ENCODE measurements at places on chromosomes 7 and 10.

DNA sequence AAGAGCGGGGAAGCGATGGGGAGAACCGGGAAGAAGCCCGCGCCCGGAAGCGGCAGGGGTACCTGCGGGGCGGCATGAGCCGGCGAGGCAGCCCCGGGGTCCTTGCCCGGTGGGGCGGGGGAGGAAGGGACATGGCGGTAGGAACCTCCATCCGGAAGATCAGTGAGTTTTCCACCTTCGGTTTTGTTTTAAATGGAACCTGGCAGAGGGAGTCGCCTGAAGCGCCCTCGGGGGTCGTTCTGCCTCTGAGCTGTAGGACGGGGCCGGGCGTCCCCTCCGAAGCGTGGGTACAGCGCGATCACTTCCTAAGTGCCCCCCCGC, 471 bp downstream of the PFKP start:
- no peak for DNase-seq

- DNase-seq, result no peak
Measured at GRCh38 chr10:44125879-44126278, 259.0 kb downstream of the CXCL12 start.

DNA sequence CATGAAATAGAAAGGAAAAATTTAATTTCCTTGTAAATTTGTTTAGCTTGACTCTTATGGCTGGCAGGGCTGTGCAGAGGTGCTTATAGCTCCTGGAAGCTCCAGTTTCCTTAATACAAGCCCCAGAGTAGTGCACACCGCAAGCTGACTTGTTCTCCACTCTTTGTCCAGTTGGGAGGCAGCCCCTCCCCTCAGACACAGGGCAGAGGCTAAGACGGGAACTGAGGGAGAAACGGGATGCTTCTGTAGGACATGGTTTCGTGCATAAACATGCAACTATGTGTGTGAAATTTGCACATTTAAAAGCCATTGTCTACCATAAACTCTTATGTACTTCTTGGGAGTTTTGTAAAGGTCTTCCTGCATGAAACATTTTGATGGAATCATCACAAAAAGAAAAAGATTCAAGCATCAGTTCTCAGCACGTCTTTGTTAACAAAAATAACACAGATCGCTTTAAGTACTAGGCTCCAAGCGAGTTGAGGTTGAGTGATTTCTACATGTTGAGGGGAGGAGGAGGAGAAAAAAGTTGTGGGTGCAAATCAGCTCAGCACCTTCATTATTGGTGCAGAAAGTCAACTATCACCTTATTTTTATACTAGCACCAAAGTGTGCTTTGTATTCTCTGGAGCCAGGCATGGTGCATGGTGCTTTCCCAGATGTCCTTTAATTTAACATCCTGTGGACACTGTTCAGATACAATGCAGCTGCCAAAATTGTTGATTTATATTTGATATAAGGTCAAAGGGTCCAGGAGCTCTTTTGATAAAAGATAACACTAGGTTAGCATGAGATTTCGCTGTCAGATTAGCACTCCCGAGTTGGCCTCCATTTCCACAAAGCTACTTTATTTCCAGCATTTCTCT, 124.5 kb downstream of the CHN2 start:
- no peak for DNase-seq

GRCh38 chr10:133154996-133155778, 4.8 kb upstream of the KNDC1 start:
- no peak for DNase-seq

DNA sequence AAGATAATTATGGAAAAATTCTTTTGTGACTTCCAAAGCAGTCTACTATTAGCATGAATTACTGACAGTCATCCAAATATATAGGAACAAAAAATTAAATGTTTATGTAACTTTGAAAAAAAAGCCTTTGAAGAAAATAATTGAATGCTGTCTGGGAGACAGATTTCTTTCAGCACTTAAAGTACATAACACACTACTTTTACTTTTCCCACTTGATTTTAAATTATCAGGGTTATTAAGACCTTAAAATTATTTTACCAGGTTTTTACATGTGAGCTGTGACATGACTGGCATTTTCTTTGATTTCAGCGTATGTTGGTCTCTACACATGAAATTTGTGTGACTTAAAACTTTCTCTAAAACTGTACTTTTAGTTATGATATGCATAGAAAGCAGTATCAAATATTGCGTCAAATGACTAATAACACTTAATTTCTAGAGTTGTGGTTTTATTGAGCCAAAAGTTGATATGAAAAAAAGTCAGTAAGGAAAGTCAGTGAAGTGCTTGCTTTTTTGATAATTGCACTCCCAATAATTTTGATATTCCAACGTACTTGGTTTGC, 3.1 kb downstream of the PTEN start:
- DNase-seq, result no peak

GRCh38 chr7:23523486-23524075, 8.2 kb downstream of the TRA2A start:
- no peak for DNase-seq

GRCh38 chr10:116194061-116194460, 78.9 kb downstream of the GFRA1 start:
- DNase-seq, result no peak

GRCh38 chr10:1268831-1269230, 212.6 kb downstream of the WDR37 start:
- no peak for DNase-seq

DNA sequence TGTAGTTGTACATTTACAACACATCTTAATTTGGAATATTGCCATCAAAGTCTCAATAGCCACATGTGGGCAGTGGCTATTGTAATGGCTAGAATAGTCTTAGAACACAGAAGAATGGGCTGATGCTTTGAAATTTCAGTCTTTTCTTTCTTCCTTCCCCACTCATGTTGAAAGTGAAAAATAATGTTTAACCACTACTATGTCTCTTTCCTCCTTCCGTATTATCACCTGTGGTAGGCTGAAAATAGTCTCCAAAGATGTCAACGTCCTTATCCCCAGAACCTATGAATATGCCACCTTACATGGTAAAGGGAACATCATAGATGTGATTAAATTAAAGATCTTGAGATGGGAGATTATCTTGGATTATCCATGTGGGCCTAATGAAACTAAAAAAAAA, 154.0 kb downstream of the SUGCT start:
- no peak for DNase-seq

DNA sequence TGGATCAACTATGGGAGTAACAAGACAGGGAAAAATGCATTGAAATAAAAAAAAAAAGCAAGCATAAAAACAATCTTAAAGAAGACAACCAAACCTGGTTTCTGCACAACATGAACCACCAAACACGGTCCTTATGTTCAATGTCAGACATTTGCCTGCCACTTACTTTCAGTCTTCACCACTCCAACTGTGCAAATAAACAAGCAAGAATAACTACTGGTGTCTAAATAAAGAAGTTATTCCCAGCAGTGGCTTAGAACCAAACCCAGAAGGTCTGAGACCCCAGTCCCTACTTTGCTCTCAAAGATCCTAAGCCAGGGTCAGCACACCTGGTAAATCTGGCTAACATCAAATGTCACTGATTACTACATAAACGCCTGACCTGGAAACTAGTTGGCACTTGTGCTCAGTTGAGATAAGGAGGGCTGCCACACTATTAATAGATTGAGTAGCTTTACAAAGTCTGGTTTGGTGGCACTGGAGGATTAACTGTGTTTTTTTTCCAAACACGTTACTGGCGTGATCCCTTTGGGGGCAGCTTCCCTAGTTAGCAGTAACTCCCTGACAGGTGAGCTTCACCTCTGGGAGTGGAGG, 62.7 kb upstream of the ABLIM1 start:
- DNase-seq, result no peak

- no peak for DNase-seq
Measured at GRCh38 chr10:15636446-15636845, 83.3 kb downstream of the ITGA8 start.

DNA sequence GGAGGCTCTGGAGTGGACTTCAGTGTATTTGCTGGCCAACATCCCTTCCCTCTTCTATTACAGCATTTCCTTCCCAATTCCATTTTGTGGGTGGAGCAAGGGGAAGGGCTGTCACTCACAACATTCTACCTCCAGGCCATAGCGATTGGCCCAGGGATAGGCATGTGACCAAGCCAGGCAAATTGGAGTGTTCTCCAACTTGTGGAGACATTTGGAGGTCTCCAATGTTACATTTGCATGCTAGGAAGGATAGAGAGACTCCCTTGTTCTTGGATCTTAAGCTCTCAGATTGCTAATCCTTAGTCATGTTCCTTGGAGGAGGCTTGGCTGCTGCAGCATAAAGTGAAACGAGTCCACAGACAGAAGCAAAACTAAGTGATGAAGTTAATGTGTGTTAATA, 95.6 kb upstream of the KIF5B start:
- DNase-seq, result no peak

- peak; percentile 10 for DNase-seq
Measured at GRCh38 chr10:59708816-59709394, 745 bp downstream of the SLC16A9 start.

DNA sequence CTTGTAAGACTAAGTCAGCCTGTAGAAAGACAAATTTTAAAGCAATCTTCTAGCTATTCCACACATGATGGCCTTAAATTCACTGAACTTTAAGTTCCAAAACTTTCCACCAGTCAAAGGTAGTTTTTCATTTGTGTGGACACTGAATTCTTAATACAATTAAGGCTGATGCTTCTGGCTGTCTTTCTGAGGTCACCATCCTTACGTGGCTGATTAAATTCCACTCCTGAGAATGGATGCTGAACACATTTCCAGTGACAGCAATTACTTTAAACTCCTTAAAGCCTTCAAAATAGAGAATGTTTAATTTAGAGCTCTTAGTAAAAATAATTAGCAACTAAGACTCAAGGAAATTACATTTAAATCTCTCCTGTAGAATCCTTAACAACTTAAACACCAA, 142.6 kb upstream of the COL1A2 start:
- DNase-seq, result no peak
